Frontal cortex (tissue), 4 donors: ENCODE measurements at places on chromosomes 1 and 21. TPM values are rescaled to one million over a fixed set of nuclear protein-coding genes. Genes with fewer than 3 reads are reported as not detected.

DNA sequence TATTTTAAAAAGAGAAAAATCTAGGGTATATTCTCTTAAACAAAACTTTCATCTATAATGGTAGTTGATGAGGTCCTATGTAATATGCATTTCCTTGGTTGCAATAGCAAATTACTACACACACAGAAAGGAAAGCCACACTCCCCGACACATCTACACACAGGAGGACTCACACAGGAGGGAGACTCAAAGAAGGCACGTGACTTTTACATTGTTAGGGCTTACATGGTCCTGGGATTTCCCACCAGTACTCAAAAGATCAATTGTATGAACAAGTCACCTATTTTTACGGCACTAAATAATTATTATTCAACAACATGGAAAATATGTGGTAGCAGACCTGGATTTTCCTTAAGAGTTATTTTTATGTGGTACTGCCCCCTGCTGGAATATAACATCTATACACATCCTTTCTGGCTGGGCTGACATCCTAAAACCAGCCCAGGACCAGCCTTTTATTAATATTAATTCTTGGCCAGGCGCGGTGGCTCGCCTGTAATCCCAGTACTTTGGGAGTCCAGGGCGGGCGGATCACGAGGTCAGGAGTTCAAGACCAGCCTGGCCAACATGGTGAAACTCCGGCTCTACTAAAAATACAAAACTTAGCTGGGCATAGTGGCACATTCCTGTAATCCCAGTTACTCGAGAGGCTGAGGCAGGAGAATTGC, 33.9 kb upstream of the LGALS8 start:
- peak; percentile 34 for DNase-seq

DNA sequence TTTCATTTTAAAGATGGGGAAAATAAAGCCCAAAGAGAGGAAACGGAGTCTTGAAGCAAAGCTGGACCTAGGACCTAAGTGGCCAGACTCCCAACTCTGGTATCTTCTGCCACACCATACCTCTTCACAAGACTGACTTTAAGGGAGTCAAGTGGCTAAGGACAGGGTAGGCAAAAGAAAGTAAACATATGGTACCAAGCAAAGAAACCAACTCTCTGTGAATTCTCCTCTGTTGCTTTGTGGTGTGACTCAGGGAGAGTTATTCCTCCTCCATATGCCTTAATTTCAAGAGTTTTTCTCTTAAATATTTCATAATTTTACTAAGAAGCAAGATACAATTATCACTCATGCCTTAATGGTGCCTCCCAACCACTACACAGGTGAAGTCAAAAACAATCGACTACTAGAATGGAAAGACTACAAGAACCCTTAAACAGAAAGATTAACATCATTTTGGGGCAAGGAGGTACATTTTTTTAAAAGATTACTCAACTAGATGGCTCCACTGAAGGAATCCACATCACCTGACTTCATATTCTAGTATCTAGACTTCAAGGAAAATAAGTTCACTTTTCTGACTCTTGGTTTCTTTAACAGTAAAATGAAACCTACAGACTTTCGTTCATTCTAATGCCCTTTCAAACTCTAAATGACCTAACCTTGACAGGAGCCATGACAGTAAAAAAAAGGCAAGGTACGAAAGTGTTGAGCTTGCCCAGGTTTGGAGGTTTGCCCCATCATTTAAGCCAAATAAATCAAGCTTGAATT, 44.2 kb downstream of the LUZP1 start:
- DNase-seq = no peak

DNA sequence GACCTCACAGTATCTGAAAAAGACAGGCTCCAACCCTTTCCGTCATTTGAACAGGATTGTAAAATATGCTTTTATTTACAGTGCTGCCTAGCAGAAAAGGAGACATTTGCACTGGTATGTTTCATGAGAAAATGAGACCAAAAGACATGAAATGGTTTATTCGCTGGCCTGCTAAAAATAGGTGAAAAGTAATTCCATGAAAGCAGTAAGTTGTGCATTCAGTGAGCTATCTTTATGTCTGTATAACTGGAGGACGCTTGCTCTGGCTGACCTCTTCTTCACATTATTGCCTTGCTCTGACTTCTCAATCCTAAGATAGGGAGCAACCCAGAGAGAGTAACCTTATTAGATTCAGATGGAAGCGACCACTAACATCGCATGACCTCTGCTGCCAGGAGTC, 38.3 kb downstream of the ODF2L start:
- DNase-seq = no peak

DNA sequence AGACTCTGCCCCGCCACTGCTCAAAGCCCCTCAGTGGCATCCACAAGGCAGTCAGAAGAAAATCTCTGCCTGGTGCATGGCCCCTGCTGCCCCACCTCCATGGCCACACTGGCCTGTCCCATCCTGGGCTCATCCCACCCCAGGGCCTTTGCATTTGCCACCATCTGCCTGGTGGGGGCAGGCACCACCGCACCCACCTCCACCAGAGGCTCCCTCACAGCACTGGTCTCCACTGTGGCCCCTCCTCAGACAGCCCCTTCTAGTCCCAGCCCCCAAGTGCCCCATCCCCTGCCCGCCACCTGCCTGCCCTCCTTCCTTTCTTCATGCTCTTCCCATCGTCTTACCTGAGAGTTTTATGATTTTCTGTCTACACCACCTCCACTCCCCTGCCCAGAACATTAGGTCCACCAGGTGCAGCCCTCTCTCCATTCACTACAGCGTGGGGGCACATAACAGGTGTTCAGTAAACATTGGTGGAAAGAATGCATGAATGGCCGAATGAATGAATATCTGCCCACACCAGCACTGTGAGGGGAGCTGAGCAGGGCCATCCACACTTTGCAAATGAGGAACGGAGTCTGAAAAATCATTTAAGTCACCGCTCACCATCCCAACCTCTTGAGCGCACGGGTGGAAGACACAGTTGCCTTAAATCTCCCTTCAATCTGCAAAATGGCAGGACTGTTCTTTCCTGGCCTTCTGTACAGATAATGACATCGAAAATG, 2.1 kb downstream of the PRDM15 start:
- no peak for DNase-seq

- no peak for DNase-seq
Observed at GRCh38 chr1:116507631-116508030, 63.2 kb downstream of the CD58 start.

- DNase-seq = no peak
Observed at GRCh38 chr1:79079770-79080169, 73.2 kb upstream of the ADGRL4 start.

DNA sequence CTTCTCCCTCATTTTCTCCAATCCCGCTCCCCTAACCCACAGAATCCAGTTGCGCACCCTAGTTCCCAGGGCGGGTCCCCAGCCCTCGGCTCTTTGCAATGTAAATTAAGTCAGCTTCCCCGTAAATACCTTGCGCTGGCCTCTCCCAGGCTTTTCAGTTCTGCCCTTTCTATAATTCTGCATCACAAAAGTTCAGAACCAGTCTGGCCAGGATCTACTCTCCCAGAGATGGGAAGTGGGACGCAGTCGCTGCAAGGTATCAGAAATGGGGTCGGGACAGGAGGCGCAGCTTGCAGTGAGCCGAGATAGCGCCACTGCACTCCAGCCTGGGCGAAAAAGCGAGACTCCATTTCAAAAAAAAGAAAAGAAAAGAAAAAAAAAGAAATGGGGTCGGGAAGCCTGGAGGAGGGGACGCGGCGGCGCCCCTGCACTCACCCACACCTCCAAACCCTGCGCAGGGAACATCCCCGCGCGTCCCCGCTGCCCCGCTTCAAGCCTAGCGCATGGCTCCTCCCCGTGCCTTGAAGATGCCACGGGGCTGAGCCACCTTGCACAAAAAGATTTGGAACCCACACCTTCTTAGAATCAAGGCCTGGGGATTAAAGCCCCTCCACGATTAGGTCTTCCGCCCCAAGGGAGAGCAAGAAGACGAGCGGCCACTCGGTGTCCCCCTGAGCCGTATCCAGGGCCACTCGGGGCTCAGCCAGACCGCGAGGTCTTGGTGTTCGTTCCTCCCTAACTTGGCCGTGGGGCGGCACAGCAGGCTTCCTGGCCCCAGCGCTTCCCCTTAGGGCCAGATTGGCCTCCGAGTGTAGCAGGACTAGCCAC, 27.2 kb upstream of the ITLN2 start:
- no peak for DNase-seq

The CHIA gene
- not detected for total RNA-seq

GRCh38 chr21:34890724-34891612, 158.1 kb downstream of the RUNX1 start:
- DNase-seq = no peak

DNA sequence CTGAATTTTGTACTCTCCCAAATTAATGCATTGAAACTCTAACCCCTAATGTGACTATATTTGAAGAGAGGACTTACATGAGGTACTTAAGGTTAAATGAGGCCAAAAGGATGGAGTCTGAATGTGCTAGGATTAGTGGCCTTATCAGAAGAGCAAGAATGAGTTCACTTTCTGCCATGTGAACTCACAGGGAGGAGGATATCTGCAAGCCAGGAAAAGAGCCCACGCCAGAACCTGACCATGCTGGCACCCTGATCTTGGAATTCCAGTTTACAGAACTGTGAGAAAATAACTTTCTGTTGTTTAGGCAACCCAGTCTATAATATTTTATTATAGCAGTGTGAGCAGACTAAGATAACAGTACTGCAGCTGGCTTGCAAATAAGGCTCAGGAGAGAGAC, 12.2 kb upstream of the FASLG start:
- no peak for DNase-seq

The S100A14 gene
- not detected for total RNA-seq

The CD101 gene
- total RNA-seq = 0.82 TPM

DNA sequence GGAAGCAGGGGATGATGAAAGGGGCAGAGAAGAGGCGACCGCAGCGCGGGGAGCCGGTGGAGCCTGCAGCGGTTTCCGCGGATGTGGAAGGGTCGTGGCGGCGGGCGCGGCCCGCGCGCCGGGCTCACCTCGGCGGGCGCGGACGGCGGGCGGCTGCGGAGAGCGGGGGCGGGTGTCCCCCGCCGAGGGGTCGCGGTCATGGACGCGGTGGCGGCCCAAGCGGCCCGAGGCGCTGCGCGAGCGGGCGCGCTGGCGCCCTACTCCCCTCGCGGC, 572 bp downstream of the LPGAT1 start:
- peak; percentile 17 for DNase-seq

DNA sequence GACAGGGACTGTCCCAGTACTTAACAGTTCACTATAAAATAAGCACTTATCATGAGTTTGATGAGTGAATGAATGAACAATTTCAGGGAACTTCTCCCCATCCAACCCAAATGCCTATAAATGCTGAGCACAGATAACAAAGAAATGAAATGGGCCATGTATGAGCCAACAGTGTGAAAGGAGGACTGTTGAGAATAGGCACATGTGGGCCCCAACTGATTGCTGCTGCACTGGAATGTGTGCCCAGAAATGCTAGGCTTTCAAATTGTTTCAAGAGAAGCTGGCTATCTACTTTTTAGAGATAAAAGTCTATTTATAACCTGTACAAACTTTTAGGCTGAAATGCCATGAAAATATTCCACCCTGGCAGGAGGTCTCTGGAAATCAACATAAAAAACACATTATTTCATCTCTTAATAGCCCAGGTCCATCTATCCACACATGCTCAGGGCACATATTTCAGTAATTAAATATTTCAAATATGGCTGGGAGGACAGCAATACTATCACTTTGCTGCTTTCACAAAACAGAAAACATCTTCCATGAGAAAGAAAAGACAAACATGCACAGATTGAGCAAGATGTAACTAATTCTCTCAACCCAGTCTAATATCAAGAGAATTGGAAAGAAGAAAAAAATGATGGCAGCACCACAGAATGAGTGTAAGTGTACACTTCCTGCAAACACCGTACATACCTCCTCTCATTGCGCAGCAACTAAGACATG, 49.8 kb downstream of the COLGALT2 start:
- no peak for DNase-seq

The PIK3R3 gene
- 33.4 TPM for total RNA-seq

- no peak for DNase-seq
Observed at GRCh38 chr1:30250338-30250983, 472.9 kb downstream of the MATN1 start.

GRCh38 chr1:223780949-223781348, 64.8 kb downstream of the TP53BP2 start:
- DNase-seq = no peak

The CLCA4 gene
- total RNA-seq = not detected

- DNase-seq = no peak
Observed at GRCh38 chr1:240999826-241000225, 357.2 kb downstream of the RGS7 start.

The C1QB gene
- total RNA-seq = 5.3 TPM

- no peak for DNase-seq
Observed at GRCh38 chr1:55150880-55151588, 64.1 kb downstream of the USP24 start.

GRCh38 chr1:8567146-8567545, 249.2 kb downstream of the SLC45A1 start:
- no peak for DNase-seq

The FCRL5 gene
- total RNA-seq = not detected

- no peak for DNase-seq
Observed at GRCh38 chr21:32599091-32599490, 13.1 kb downstream of the CFAP298 start.

The FCGR3B gene
- total RNA-seq = 0.82 TPM

GRCh38 chr1:69711190-69711930, 143.6 kb downstream of the LRRC7 start:
- no peak for DNase-seq

The BNIPL gene
- under 0.01 TPM for total RNA-seq

- DNase-seq = peak; percentile 80
Observed at GRCh38 chr1:11648039-11648438, 6.2 kb downstream of the FBXO2 start.

- DNase-seq = no peak
Observed at GRCh38 chr21:31659286-31659535, 282 bp upstream of the SOD1 start.

DNA sequence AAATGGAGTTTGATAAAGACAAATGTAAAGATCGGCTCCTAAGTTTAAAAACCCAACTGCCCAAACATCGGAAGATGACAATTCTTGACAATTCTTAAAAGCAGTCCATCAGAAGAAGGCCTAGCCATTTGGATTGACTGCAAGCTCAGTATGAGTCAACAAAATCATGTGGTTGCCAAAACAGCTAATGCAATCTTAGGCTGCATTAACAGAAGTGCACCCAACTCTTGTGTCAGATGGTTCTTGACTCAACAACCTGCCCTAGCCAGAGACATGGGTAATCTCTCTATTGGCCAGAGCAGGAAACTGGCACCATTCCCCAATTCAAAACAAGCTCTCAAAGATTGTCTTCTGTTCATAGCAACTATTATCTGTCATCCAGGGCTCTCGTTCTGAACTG, 9.9 kb upstream of the NCF2 start:
- DNase-seq = no peak

The PTPRU gene
- 30.2 TPM for total RNA-seq

DNA sequence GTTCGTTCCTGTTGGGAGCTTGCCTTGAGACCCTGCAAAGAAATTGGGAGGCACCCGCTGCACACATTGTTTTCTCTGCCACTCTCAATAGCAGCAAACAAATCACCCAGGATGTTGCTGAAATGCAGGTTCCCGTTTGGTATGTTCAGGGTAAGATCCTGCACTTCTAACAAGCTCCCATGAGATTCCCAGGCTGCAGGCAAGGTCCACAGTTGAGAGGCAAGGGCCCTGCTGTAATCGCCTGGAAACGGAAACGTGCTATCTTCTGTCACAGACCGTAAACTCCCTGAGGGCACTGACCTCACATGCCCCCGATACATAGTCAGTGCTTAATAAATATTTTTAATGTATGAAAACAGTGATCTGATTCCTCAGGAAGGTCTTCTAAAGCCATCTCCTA, 37.8 kb downstream of the XCL1 start:
- DNase-seq = no peak

The OLIG2 gene
- 14.7 TPM for total RNA-seq
